ENCODE measurements at places on chromosomes 13 and 19. TPM values are rescaled to one million over a fixed set of nuclear protein-coding genes. Genes with fewer than 3 reads are reported as not detected.
A peak's percentile ranks its signal among the peaks of the same experiment; 100 is the strongest.

SERPINE3 gene
- total RNA-seq: not detected

IFNL2 gene
- total RNA-seq: not detected

EFNA2 gene
- not detected for total RNA-seq

GPR4 gene
- 2.7 TPM for total RNA-seq

OLFM2 gene
- 2.4 TPM for total RNA-seq

SIGLEC5 gene
- 1.3 TPM for total RNA-seq

LILRB3 gene
- total RNA-seq: 1.8 TPM

ACP7 gene
- not detected for total RNA-seq

ZNF471 gene
- 4.7 TPM for total RNA-seq

NCAN gene
- not detected for total RNA-seq

CBARP gene
- total RNA-seq: 2.2 TPM

XRCC1 gene
- 16.6 TPM for total RNA-seq

DNA sequence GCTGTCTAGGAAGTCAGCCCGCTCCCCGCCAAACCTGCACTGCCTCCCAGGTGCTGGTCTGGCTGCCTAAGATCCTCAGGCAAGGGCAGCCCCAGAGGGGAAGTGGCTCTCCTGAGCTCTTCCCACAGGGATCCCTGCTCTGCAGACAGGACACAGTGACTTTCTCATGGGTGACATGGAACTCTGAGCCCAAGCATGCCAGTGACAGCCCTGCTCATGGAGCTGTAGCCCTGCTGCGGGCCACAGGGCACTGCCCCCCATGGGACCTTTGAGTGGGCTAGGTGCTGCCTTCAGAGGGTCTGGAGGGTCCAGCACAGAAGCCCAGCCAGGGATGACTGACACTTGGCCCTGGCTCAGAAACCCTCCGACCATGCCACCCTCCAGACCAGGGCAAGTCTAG lies 109.1 kb downstream of the TUBA3C start:
- DNase-seq: peak; percentile 38

DNA sequence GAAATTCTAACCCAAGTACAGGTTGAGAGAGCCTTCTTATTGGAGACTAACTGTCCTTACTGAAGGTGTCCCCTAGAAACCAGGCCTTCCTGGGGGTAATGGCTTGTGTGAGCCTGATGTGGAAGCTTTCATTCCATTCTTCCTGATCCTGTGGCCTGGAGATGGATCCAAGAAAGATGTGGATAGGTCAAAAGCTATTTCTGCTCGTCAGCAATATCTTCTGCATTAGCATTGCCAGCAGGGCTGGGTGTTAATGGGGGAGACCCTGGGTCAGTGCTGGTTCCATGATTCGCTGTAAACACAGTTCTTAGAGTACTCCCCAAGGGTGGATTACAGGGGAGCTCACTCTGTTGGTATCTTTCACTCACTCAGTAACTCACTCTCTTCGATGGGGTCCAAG lies 42.9 kb downstream of the CBY2 start:
- no peak for DNase-seq

GRCh38 chr13:24218338-24218737 lies 57.8 kb downstream of the SPATA13 start:
- no peak for DNase-seq

- DNase-seq: no peak
These were observed 172.4 kb downstream of the VWA8 start for GRCh38 chr13:41788552-41788951.

DNA sequence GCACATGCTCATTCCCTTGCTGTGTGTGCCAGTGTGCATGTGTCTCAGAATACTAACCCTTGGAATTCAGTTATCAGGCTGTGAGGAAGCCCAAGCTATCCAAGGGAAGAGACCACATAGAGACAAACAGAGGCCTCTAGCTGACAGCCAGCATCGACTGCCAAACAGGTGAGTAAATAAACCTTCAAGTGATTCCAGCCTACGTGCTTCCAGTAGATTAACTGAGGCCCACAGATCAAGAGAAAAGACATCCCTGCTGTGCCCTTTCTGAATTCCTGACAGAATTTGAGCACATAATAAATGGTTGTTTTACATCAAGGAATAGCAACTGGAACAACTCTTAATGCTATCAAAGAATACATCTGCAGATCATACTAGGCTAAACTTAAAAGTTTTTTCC lies 17.5 kb downstream of the ZC3H13 start:
- no peak for DNase-seq

DNA sequence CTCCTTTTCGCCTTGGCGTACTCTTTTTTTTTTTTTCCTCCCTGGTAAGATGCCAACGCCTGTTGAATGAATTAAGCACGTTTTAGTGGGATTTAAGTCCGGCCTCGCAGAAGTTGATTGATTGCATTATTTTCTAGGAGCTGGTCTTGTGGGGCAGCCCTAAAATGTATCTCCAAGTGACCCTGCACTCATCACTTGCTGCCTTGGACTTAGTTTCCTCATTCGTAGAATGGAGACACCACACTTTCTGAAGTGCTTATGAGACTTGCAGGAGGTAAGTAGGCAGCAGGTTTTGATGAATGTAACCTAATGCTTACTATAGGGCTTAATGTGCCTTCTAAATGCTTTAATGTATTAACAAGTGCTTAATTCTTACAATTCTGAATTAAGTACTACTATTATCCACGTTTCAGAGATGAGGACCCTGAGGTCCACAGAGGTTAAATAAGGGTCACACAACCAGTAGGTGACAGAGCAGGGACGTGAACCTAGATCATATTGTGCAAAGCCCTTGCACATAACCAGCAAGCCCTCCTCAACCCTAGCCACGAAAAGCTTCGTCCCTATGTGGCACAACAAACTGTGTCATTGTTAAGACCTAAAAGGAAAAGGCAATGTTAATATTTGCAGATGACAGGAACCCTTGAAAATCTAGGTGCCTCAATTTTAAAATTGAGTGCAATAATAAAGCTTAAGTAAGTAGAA lies 514 bp upstream of the ARGLU1 start:
- DNase-seq: no peak

GRCh38 chr13:102846261-102847015 lies 606 bp downstream of the ERCC5 start:
- peak; percentile 29 for DNase-seq

DNA sequence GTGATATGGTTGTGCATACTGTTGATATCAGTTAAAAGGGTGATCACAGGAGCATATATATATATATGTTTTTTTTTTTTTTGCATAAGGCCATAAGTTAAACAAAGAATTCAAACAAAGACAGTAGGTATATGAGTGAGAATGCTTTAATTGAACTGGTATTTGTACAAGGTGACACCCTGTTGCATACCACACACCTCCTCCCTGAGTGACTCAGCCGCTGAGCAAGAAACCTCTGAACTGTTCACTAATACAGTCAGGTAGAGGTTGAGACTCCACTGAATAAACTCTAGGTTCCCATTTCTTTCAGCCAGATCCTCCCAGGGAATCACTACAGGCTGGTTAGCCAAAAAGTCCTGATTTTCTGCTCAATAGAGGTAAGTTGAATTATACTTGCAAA lies at the start of gene SCEL:
SCEL (plus strand) TSS at position 259 of the 400 bp plus-strand sequence. CDS start 20,170 bp downstream, outside the sequence.
- DNase-seq: no peak

DNA sequence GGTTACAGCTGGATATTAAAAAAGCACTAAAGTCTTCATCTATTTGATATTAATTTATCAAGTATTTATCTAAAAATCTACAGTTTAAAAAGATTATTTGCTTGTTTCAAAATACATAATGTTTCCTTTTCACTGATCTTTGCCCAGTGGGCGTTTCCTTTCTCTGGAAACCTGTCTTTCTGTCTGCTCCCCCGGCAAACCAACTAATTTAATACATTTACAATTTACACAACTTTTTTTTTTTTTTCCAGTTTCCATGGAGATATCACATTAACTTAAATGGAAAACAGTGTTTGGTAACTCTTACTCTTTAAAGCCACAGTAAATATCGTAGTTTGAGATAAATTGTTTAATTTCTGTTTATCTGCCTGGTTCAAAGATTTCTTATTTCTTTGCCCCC lies 5.3 kb downstream of the GPC6 start:
- no peak for DNase-seq

DNA sequence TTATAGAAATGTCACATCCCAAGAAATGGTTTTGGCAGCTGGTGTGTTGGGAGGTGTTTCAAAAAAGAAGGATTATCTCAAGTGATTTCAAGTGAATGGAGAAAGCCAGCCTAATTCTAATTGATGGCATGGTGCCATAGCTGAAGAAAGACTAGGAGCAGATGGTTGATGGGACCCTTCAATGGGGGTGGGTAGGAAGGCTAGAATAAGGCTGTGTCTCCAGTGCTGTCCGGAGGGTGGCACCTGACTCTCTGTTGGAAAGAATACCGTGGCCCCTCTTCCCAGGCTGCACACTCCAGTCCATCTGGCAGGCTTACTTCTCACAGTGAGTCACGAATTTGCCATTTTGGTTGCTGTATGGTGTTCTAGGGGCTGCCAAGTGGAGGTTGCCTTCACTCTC lies 51.0 kb upstream of the GPR12 start:
- no peak for DNase-seq

GRCh38 chr19:20334760-20335159 lies 167.7 kb downstream of the ZNF486 start:
- DNase-seq: no peak

GRCh38 chr13:67990868-67991267 lies 760.7 kb upstream of the PCDH9 start:
- no peak for DNase-seq

DNA sequence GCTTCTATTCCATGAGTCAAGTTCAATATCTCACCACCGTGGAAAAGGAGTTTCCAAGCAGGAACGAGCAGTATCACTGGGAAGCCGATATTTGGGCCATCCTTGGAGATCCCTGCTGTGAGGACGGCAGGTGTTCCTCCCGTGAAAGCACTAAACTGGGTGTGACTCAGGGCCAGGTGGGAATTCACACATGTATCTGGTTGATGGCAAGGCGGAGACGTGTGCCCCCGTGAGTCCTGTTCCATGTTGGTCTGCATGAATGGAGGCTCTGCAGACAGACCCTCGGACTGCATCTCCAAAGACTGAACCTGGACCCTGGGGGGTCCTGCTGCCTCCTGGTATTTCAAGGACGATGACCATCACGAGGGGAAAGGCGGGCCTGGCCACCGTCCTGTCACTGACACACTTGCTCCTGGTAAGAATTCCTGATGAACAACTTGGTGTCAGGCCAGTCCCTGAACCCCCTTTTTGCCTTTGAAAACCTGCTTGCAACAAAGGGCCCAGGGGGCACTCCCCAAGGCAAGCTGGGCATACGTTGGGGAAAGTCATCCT lies 22.8 kb upstream of the GAS6 start:
- DNase-seq: no peak

DNA sequence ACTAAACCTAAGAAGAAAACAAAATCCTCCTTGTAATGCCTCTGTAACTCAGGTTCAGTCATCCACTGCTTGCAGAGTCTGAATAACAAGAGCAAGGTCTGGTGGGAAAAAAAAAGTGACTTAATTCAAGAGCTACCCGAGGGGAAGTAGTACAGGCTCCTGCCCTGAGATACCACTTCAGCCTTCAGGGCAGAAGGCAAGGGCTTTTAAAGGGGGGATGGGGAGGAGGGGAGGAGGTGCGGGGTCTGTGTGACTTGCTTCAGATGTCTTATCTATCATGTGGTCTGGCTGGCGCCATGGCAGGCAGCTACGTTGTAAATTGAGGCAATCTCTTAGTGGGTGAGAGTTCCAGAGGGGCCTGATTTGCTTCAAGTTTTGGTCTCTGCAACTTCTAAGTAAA lies 66.7 kb downstream of the LRRC63 start:
- DNase-seq: no peak

DNA sequence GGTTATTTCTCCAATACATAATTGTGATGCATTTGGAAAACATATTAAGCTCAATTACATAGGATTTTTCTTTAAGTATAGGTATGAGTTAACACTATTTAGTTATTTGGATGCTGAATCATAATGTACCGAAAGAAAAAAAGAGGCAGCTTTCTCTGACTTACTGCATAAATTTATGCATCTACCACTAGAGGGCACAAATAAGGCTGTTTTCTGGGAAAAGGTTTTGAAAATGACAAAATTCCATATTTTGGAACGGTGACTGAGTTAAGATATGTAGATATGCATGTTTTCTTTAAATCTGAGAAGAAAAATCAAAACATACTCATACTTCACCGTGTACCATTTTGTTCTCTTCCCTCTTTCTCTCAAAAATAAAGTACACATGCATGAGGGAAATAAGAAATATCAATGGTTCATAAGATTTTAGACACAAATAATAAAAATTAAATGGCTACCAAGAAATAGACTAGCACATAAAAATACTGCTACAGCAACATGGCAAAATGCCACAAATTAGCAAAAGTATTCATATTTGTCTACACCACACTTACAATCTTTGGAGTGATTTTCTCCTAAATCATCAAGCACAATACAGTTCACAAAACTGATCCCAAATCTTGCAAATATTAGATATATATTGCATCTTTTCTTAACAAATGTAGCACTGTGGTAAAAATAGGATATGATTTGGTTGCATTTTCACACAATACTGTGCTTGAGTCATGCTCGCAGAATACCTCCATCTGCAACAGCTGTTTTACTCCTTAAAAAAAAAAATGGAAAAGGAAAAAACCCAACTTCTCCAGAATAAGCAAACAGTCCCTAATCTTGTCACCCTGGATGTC lies 260.0 kb downstream of the FGF14 start:
- DNase-seq: no peak

DNA sequence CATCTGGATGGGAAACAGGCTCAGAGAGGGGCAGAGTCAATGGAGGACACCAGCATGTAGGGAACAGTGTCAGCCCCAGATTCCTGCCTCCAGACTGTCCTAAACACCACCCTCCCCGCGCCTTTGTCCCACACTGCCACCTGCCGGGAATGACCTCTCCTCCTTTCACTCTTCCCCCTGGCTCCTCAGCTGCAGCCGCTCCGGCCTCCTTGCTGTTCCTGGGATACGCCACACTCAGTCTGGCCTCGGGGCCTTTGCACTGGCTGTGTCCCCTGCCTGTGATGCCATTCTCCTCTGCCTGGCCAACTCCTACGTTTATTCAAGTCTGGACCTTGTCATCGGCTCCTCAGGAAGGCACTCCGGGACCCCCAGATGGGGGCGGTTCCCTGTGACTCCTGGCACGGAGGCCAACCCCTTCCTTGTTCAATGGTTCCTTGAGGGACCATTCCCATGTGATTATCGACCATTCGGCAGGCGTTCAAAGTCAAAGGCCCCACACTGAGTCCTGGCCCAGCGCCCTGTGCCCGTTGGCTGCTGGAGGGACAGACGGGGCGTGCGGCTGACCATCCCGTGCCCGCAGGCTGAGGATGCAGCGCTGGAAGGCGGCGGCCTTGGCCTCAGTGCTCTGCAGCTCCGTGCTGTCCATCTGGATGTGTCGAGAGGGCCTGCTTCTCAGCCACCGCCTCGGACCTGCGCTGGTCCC lies 15.8 kb downstream of the FUT6 start:
- no peak for DNase-seq

GRCh38 chr19:46081928-46082727 lies 41.3 kb upstream of the IGFL4 start:
- no peak for DNase-seq

- peak; percentile 69 for DNase-seq
These were observed 12.2 kb downstream of the NFIX start for GRCh38 chr19:13007292-13008045.

DNA sequence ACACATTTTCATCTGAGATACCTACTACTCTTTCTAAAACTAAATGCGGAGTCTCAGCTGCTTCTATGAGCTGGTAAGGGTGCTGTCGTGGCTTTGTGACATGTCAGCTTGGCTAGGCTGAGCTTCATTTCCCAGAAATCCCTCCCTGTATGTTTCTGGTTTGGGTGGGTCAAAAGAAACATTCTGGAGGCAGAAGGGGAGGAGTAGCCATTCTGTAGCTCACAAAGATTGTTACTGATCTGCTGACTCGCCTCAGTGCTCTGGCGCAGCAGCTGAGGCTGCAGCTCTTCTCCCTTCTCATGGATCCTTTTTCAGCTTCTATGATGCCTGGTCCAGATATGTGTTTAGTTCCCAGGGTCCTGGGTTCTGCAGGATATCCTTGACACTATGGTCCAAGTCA lies 114.7 kb downstream of the RAP2A start:
- no peak for DNase-seq
